T-cell (primary cell): ENCODE measurements at places on chromosomes 2 and 18.

DNA sequence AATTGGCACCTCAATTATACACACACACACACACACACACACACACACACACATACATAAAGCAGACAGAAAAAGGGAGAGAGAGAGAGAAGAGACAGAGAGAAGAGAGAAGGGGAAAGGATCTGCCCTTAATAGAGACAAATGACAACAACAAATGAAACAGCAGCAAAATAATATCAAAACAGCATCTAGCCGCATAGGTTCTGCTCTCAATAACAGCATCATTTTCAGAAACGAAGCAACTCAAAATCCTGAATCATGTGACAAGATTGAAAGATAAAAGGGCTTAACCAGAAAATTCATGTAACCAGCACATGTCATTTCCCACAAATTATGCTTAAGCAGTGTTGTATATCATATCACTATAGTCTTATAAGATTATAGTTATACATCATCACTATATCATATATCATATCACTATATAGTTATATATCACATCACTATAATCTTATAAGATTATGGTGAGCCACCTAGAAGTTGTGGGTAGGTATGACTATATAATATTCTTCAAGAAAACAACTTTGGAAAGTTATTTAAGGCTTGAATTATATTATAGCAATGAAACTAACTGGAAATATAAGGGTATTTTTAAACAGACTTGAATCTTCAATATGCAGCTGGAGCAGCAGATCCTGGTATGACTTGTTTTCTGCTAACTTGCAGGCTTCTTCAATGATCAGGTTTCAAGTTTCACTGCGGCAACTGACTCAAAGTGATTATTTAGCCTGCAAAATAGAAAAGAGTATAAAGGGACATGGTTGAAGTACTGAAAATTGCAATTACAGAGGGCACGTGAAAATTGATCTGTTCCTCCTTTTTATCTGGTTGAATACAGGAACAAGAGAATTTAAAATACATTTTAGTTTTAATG, 16.1 kb upstream of the VPS54 start:
- DNase-seq, result no peak

GRCh38 chr2:220241423-220241822, 614.0 kb downstream of the SLC4A3 start:
- DNase-seq, result no peak

GRCh38 chr2:141440072-141440635, 690.7 kb downstream of the LRP1B start:
- DNase-seq, result no peak

GRCh38 chr2:212520340-212520739, 18.3 kb downstream of the ERBB4 start:
- DNase-seq, result no peak
